ENCODE measurements at places on chromosomes 12 and 14.

GRCh38 chr12:112430929-112431328 lies 12.2 kb downstream of the PTPN11 start:
- no peak for DNase-seq

GRCh38 chr12:109681986-109682707 lies 31.5 kb upstream of the FAM222A start:
- no peak for DNase-seq

GRCh38 chr14:73776194-73776537 lies 62.0 kb upstream of the PNMA1 start:
- no peak for DNase-seq

DNA sequence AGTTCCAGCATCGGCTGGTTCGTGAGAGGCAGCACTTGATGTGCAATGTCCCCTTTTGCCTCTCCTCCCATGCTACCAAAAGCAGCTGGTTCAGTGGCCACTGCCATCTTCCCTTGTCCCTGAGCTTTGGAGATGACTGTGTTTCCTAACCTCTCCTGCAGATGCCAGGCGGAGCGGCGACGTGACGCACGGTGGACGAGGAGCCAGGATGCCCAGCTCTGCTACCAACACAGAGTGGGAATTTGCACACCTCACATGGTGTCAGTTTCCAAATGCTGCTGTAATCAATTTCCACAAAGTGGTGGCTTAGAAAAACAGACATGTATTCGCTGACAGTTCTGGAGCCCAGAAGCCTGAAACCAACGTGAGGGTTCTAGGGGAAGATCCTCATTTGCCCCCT lies 42.5 kb upstream of the MAP1LC3B2 start:
- DNase-seq: no peak

DNA sequence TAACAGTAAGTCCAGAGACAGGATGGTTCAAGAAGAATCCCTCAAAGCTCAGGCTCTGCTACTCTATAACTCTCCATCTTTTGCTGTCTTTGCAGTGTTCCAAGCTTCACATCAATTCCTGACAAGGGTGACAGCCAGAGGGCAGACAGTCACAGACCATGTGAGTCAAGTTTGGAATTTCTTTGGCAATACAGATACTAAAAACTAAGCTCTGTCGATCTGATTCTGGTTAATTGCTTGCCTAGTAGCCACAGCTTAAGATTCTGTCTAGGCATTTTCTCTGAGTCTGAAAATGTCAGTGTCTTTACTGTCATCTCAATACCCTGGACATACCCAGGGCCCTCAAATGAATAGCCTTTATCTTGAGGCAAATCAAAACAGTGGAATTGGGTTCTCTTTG lies 153.7 kb downstream of the CEP128 start:
- no peak for DNase-seq

- DNase-seq: no peak
These were observed 22.4 kb downstream of the MAPK1IP1L start for GRCh38 chr14:55073856-55074255.

- no peak for DNase-seq
These were observed 125.9 kb downstream of the CALM1 start for GRCh38 chr14:90522571-90523191.

GRCh38 chr12:124457287-124458219 lies 109.9 kb downstream of the NCOR2 start:
- peak; percentile 28 for DNase-seq

DNA sequence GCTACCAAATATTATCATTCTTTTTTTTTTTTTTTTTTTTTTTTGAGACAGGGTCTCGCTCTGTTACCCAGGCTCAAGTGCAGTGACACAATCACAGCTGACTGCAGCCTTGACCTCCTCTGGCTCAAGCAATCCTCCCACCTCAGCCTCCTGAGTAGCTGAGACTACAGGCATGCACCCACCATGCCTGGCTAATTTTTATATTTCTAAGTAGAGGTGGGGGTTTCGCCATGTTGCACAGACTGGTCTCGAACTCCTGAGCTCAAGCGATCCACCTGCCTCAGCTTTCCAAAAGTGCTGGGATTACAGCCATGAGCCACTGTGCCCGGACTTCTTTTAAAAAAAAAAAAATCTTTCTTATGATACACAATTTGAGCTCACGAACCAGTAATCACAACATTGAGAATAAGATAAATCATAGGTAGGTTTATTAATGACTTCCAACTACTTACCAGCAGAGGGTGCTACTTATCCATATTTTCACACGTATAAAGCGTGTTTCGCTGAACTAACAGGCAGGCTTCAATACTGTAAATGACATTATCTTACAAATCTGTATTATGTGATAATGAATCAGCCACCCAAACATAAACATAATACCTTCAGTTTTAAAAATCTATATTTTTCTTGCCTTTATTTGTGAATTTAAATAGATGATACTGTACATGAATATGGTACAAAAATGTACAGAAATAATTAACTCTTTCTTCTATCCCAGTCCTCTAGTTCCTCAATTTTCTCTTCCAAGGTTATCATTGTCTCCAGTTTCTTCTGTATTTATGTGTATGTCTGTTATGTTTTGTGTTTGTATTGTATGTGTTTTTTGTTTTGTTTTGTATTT lies 42.5 kb upstream of the BCAT1 start:
- no peak for DNase-seq

DNA sequence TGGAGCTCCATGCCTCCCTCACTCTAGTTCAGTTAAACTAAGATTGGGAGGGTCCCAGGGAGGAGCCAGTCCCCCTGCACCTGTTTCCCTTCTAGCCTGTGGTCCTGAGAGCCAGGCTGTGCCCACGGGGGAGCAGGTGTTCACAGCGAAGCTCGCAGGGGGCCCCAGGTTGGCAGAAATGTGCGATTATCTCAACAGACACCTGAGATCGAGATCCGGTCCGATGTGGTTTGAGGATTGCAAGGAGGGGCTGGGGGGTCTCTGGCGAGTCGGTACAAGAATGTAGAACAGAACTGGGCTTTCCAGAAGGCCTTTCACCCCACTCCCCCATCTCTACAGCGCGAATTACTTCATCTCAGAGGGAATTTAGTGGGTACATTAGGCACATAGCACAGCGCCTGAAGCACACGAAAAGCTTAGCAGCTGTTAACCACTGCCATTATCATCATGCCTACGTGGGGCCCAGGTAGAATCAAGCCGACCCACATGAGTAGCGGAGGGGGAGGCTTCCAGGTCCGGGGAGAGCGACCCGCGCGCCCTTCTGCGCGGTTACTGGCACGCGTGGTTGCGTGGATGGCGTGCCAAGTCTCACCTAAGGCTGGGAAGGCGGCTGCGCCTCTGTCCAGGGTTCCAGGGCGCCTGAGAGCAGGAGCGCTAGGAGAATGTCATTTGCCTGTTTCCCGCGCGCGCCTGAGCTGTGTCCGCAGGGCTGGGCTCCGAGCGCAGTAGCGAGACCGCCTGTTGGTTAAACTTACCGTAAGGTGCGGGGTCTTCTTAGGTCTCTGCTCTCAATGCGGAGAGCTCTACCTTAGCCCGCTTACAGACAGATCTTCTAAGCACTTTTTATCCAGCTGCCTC lies 1539.5 kb upstream of the TMEM132C start:
- no peak for DNase-seq

DNA sequence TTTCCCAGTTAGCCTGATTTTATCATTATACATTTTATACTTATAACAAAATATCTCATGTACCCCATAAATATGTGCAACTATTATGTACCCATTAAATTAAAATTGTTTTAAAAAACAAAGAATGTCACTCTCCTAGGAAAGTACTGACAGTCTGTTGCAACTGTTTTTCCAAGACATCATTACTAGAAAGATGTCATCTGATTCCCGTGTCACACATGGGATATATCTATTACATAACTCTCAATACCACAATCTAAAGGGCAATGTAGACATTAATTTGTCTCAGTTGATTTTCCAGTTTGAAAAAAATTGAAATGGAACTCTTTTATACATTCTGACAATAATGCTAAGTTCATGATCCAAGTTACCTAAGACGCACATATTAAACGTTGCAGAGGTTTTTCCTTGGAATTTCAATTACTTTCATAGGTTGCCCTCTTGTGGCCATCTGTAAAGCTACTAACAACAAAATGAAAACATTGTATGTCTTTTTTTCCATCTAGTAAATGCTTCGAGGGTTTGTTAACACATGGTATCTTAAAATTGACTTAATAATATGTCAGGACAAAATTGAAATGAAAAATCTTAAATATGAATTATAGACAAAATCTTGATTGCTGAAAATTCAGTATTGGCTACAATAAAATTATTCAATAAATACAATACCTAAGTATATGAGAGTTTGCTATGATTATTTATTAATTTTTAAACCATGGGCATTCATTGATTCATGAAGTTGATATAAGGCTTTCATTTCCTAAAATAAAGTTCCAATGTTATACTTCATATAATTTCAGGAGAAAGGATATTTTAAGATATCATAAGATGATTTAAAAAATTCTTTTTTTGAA lies 131.6 kb downstream of the PPFIA2 start:
- DNase-seq: no peak

- DNase-seq: no peak
These were observed 253.7 kb downstream of the EFCAB11 start for GRCh38 chr14:89700801-89701200.

DNA sequence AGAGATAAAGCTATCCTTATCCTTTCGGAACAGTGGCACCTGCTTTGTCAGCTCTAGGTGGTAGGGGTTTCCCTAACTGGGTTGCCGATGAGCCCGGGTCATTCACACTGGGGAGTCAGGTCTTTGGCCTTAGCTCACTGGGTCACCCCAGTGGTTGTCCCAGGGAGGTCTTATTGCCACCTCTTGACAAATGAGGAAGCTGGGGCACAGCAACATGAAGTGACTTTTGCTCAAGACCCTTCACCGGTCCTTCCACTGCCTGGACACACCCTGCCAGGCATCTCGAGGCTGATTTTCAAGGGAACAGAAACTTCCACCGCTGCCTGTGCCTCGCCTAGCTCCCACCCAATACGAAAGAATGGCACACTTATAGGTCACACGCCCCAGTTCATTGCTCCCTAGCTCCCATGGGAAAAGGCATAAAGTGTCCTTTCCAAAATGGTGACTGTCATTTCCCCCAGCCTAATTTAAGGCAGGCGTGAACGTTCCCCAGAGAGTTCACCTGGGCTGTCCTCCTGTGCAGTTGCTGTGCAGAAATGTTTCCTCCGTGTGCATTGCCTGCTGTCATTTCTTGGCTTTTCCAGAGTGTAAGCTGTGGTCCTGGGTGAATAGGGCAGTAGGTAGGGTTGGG lies 156.1 kb upstream of the CCND2 start:
- DNase-seq: no peak

DNA sequence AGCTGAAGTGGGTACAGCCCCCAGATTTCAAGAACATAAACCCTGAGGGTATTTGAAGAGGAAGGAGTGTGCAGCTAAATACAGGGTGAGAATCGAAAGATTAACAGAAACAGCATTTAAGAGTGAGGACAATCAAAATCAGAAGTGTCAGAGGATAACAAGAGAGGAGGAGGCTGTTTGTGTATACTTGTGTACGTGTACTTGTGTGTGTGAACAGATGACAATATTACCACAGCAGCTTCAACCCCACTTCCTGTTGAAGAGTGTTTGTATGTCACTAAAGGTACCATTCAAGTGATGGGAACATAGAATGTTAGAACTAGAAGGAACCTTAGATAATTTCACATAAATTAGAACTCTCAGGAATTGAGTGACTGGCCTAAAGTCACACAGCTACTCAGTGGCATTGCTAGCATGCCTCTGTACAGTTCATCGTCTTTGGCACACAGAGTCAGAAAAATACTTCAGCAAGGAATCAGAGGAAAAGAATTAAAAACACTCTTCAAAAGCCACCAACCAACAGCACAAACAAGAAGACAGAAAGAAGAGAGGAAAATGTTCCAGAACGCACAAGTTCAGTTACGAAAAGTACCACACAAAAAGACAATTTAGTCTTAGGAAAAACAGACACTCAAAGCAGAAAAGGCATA lies 164.3 kb upstream of the BCL2L14 start:
- no peak for DNase-seq

- DNase-seq: no peak
These were observed 3.2 kb downstream of the SPTLC2 start for GRCh38 chr14:77613201-77613600.

DNA sequence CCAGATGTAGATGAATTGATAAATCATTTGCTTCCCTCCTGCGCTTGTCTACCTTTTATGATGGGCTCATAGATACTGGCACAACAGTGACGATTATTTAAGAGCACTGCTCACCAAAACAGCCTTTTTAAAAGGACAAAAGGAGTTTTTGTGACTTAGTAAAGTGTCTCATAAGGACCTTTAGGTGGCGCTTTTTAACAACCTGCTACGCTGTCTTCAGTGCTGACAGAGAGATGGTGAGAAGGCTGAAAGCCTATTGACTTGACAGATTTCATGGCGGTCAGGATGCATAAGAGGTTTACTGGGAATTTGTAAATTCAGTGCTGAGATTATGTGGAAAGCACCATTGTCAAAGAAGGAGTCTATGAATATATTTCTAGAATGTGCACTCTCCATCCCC lies 87.6 kb downstream of the SLC15A5 start:
- DNase-seq: no peak

GRCh38 chr12:76820888-76821482 lies 57.1 kb downstream of the ZDHHC17 start:
- no peak for DNase-seq

DNA sequence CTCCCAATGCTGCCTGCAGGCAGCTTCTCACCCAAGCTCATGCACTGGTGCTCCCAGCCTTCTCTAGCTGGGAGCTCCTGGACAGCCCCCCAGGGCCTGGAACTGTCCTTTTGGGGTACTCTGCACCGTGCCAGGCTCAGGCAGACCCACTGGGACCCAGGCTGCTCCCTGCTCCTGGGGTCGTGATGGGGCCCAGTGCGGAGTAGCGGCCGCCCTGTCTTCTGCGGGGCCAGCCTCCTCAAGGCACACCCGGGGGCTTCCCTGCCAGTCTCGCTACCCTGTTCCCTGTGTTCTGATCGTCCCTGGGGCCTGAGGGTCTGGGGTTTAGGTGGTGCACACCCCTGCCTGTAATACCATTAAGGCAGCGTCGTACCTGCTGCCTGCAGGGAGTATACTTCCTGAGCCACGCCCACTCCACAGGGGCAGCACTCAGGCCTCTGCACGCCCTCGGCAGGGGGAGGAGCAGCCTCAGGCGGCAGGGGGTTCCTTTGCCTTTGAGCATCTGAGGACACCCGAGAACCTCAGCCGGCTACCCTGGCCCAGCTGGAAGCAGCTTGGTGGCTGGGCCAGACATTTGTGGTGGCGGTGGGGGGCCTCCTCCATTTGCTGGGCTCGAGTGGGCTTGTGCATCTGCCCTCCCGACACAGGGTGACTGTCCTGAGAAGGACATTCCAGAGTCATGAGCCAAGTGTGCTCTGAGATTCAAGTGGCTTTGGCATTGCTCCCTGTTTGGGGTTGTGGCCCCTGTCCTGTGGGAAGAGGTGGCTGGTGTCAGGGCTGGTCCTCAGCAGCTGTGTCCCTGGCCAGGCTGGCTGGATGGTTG lies 9.2 kb upstream of the CRIP2 start:
- no peak for DNase-seq

DNA sequence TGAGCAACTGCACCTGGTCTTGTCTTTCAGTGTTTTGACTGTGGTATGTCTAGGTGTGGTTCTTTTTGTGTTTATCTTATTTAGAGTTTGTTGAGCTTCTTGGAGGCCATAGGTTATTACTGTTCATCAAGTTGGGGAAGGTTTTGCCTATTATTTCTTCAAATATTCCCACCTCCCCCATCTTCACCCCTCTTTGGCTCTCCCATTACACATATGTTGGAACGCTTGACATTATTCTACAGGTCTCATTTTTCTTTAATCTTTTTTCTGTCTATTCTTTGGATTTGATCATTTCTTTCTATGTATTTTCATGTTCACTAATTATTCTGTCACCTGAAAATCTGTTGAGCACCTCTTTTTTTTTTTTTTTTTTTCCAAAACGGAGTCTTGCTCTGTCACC lies 16.2 kb downstream of the MAPKAPK5 start:
- no peak for DNase-seq

GRCh38 chr14:104250175-104250574 lies 111.8 kb downstream of the KIF26A start:
- no peak for DNase-seq

All from stimulated activated CD4-positive, alpha-beta T cell treated with anti-CD3 and anti-CD28 coated beads, Interleukin-1b, Interleukin-23, amount 100 ng/mL, for 4 hours (primary cell).